Islet precursor cell (in vitro differentiated cells): ENCODE measurements at places on chromosomes 5 and 9.
A peak's percentile ranks its signal among the peaks of the same experiment; 100 is the strongest.

- DNase-seq, result peak; percentile 86
Measured at GRCh38 chr5:160369990-160370712, at the start of gene C1QTNF2. TSS of gene C1QTNF2 (minus strand) at chr5:160370626. CDS start at chr5:160355011, 15,615 bp downstream.

DNA sequence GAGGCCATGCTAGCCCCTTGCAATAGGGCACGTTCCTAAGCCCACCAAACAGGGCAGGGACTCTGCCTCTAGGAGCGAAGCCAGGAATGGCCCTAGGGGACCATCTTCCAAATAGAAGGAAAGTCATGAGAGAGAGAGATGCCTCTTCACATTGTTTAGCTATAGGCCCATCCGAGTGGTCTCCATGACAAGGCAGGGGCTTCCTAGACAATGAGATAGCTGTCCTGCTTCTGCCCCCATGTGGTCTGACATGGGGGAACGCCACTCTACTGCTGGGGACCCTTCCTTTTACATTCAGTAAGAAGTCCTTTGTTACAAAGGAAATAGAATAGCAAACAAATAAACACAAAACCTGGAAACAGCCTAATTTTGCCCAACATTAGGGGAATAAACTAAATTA, 17.9 kb upstream of the KIF4B start:
- no peak for DNase-seq

DNA sequence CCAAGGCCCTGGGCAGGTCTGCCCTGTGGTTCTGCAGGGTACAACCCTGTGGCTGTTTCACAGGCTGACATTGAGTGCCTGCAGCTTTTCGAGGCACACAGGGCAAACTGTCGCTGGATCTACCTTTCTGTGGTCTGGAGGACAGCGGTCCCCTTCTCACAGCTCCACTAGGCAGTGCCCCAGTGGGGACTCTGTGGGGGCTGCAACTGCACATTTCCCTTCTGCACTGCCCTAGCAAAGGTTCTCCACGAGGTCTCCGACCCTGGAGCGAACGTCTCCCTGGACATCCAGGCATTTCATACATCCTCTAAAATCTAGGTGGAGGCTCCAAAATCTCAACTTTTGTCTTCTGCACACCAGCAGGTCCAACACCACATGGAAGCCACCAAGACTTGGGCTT, 1645.2 kb upstream of the CDH6 start:
- DNase-seq, result no peak

GRCh38 chr5:16713386-16713928, 96.7 kb upstream of the RETREG1 start:
- DNase-seq, result peak; percentile 87

- DNase-seq, result peak; percentile 40
Measured at GRCh38 chr5:170148430-170149205, 42.9 kb downstream of the FOXI1 start.

DNA sequence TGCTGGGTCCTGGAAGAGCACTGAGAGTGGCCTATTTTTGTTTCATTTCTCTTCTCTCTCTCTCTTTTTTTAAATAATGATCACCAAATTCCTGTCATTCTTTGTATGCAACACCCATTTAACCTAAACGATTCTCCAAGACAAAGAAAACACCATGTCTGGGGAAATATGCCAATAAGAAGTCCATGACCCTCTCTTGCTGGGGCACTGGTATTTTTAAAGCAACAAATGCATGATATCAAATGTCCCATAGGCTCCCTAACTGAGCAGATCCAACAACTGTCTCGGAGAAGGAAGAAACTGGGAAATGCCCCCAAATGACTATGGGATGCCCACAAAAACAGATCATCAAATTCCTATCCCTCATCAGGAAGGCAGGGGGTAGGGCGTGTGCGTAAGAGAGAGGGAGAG, 567.4 kb downstream of the CCDC171 start:
- no peak for DNase-seq

DNA sequence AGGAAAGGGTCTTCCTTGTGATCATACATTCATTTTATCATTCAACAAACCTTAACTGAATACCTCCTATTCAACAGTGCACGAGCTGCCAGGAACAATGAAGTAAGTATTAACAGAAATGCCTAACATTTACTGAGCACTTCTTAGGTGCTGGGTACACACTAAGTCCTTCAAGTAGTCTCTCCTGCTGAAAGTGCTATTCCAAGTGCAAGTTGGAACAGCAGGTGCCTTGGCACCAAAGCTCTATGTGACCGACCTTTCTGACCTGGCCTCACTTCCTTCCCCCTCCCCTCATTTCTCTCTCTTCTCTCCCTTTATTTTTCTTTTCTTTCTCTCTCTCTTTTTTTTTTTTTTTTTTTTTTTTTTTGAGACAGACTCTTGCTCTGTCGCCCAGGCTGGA, 94.5 kb downstream of the GRIA1 start:
- no peak for DNase-seq

DNA sequence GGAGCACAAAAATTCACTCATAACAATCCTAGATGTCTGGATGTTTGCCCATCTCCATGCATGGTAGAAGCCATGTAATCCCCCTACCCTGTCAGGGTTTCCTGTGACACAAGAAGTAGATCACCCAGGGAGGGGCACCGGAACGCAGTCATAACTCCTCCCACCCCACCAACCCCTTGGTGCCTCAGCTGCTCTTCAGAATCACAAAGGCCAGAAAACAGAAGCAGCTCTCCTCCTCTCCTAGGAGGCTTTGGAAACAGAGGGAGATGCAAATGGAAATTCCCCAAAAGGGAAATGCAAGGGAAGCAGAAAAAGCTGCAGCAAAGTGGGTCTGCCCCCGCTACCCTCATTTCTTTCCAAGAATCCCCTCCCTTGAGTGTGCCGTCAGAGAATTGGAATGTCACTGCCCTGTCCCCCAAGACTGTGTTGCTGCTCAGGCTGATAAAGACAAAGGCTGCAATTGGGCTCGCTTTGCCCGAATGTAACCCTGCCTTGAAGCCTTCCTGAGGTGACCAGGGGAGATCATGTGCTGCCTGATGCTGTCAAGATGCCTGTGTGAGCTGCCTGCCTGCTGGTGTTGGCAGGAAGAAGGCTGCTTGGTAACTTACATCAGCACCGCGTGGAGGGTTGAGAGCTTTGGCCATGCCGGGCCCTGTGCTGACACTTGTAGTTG, 65.5 kb upstream of the ABCA1 start:
- peak; percentile 93 for DNase-seq

DNA sequence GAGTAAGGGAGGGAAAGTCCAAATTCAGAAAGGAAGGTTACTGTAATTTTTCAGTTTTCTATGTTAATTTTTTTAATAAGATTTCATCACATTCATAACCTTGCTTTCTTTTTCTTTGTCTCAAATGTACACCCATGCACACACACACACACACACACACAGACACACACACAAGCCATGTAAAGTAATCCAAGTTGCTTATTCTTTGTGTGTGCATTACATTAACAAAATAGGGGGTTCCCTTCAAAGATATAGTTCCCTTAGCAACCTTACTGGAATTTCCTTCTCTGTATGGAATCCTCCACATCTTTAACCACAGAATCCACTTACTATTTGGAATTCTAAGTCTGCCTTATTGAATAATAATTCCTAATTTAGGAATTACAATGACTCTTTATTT, 32.7 kb downstream of the ZNF366 start:
- no peak for DNase-seq

DNA sequence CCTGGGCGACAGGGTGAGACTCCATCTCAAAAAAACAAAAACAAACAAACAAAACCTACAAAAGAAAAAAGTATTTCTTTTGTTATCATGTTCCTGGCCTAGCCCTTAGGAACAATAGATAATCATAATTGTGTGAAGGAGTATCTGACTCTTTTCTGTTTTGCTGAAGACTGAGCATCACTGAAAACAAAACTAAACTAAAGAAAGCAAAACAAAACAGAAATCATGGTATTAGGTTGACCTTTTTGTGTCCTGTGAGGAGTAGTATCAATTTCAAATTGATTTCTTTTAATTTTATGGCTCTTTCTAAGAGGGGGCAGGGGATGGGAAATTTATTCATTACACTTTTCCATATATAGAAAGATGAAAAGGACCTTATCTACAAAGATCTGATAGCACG, 246.0 kb downstream of the YTHDC2 start:
- DNase-seq, result no peak

- peak; percentile 80 for DNase-seq
Measured at GRCh38 chr9:131111854-131112311, 13.5 kb upstream of the NUP214 start.

GRCh38 chr5:59543821-59544442, 349.6 kb downstream of the PDE4D start:
- no peak for DNase-seq
